ENCODE measurements at places on chromosomes 5 and 9. TPM values are rescaled to one million over a fixed set of nuclear protein-coding genes. Genes with fewer than 3 reads are reported as not detected.

The QRFP gene
- total RNA-seq: not detected

The CA9 gene
- total RNA-seq: 0.37 TPM

The S1PR3 gene
- 47.8 TPM for total RNA-seq

The GARIN3 gene
- total RNA-seq: not detected

The TTC23L gene
- 1.3 TPM for total RNA-seq

The NFIB gene
- total RNA-seq: 217 TPM

The DMGDH gene
- total RNA-seq: 3.1 TPM

The NANS gene
- 32.8 TPM for total RNA-seq

The COX7C gene
- 339 TPM for total RNA-seq

Measured in urinary bladder (tissue), 4 donors.